H1 (cell line): ENCODE measurements at places on chromosomes 4 and X. TPM values are rescaled to one million over a fixed set of nuclear protein-coding genes. Genes with fewer than 3 reads are reported as not detected.

- no peak for DNase-seq
Observed at GRCh38 chr4:71367546-71367945, 28.7 kb downstream of the SLC4A4 start.

DNA sequence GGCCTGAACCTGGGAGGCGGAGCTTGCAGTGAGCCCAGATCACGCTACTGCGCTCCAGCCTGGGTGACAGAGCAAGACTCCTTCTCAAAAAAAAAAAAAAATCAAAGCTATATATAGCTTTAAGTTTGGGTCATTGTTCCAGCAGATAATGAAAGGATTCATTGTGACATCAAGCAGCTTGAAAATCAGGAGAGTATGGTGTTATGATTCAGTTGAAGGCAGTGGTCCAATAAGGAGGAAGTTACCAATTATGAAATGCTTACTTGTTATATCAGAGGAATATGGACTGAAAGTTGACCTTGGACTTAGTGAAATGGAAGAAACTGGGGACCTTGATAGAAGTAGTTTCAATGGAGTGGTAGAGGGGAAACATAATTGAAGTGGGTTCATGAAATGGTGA, 140.4 kb upstream of the MAD2L1 start:
- no peak for DNase-seq

DNA sequence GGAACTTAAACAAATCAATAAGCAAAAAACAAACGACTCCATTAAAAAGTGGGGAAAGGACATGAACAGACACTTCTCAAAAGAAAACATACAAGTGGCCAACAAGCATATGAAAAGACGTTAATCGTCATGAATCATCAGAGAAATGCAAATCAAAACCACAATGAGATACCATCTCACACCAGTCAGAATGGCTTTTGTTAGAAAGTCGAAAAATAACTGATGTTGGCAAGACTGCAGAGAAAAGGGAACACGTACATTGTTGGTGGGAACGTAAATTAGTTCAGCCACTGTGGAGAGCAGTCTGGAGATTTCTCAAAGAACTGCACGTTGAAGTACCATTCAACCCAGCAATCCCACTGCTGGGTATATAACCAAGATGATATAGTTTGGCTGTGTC, 23.7 kb downstream of the NEUROG2 start:
- DNase-seq, result no peak

DNA sequence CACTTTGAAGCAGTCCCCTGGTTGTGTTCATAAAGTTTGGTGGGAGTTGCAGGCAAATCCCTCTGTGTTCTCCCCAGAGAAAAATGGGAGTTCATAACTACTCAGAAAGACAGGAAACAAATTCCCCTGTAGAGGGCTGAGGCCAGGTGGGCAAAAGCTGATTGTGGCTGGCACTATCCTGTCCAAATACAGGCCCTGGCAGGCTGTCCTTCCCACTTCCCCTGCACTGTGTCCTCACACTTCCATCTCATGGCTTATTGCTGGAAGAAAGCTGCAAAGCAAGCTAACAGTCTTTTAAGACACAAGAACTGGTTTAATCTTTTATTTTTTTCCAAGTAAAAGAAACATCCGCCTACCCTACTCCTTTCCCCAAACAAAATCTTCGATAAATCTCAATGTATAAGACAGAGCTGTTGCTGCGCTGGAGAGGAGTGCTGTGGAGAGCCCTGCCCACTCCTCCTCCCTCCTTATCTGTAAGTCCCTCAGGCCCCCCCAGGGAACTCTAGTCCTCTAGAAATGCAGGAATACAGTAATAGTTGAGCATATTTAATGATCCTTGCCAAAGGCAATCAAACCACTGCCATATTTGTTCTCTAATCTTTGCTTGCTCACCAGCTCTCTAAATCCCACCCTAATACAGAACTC, 14.0 kb downstream of the TAPT1 start:
- no peak for DNase-seq

DNA sequence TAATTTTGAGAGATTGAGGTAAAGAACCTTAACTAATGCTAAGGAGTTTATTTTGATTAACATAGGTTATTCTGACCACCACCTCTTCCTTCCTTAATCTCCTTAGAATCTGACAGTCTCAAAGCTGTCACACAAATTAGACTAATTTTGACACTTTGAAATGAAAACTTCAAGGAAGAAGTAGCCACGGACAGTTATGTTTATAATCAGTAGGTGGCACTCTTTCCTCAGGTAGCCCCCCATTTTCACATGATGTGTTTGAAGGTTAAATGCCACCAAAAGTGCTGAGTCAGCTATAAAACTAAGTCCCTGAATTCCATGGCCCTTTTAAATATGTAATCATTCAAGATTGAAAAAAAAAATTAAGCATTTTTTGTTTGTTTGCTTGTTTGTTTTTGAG, 22.4 kb downstream of the TMEM33 start:
- DNase-seq, result no peak

- DNase-seq, result no peak
Observed at GRCh38 chrX:41313419-41313818, 20.5 kb upstream of the DDX3X start.

DNA sequence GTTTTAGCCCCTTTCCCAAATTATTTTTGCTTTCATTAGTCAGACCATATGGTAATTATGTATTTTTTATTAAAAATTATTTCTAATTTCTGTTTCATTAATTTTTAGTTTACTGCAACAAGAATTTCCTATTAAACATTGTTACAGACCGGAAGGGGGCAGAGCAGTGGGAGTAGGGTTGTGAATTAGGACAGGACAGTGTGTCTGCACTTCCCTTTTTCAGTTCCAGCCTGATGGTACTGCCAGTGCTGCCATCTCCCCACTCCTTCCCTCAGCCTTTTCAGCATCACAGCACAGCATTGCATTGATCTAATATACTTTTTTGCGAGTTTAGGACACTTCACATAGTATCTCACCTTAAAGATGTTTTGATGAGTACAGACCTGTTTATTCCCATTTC, 76.5 kb downstream of the STIM2 start:
- DNase-seq, result no peak

GRCh38 chr4:106033469-106033868, 138.2 kb downstream of the NPNT start:
- DNase-seq, result no peak

DNA sequence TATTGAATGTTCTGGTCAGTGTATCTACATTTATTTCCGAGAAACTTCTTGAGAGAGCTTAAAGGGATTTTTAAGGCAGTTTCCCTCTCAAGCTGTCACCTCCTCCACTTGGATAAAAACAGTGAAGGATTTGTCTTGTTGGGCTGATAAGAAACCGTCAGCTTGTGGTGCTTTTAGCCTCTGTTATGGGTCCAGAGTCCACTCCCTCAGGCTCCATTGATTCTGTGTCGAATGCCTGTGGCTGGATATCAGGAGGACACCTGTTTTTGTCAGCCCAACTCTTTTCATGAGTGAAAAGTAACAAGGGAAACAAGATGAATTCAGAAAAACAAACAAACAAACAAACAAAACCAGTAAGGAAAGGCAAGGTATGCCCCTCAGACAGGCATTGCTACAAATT, 12.4 kb downstream of the CLCN4 start:
- no peak for DNase-seq

DNA sequence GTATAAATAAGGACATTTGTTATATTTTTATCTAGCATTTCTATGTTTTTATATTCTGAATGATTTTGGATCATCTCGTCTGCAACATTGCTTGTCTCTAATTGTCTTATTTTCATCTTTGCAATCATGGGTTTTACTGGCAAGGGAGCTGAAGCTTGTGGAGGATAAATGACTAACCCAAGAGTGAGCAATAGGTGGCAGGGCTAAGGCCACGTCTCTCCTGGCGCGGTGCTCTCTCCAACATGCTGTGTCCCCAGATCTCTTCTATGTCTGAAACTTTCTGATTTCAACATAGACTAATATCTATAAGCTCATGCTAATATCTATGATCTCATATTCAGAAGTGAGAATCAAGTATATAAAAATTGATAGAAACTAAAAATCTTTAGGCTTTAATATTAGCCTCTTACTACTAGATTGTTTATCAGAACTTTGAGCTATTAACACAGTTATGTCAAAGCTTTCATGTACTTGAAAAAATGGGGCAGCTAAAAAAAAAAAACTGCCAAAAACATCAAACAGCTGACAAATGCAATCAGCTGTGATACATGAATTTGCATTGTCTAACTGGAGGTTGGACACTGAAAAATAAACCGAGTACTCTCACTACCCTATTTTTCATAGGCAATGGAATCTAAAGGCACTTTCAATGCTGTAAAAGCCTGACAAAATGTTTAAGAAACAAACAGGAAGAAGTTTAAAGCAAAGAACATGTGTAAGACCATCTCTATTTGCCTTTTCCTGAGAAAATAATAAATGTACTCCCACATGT, 169.2 kb downstream of the TMA16 start:
- no peak for DNase-seq

- no peak for DNase-seq
Observed at GRCh38 chrX:108299101-108299591, 139.1 kb downstream of the COL4A6 start.

DNA sequence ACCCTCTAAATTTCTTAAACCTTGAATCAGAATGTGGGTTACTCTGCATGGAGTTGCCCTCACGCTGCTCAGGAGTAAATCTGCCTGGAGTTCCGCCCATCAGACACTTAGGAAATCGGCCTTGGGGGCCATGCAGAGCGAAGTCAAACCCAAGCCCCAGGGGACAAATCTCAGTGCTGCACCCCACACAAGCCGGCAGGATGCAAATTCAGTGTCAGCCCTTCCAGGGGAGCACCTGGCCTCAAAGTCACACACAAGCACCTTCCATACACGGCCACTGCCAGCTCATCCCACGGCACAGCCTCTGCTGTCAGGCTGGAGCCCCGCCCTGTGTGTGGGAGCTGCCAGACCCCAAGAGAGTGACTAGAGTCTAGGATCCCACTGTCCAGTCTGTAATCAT, 27.4 kb downstream of the RNF212 start:
- no peak for DNase-seq

DNA sequence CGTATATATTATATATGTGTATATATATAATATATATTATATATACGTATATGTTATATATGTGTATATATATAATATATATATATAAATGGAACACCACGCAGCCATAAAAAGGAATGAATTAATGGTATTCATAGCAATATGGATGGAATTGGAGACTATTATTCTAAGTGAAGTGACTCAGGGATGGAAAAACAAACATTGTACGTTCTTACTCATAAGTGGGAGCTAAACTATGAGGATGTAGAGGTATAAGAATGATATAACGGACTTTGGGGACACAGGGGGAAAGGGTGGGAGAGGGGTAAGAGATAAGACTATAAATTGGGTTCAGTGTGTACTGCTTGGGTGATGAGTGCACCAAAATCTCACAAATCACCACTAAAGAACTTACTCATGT, 1388.9 kb downstream of the C4orf33 start:
- no peak for DNase-seq

DNA sequence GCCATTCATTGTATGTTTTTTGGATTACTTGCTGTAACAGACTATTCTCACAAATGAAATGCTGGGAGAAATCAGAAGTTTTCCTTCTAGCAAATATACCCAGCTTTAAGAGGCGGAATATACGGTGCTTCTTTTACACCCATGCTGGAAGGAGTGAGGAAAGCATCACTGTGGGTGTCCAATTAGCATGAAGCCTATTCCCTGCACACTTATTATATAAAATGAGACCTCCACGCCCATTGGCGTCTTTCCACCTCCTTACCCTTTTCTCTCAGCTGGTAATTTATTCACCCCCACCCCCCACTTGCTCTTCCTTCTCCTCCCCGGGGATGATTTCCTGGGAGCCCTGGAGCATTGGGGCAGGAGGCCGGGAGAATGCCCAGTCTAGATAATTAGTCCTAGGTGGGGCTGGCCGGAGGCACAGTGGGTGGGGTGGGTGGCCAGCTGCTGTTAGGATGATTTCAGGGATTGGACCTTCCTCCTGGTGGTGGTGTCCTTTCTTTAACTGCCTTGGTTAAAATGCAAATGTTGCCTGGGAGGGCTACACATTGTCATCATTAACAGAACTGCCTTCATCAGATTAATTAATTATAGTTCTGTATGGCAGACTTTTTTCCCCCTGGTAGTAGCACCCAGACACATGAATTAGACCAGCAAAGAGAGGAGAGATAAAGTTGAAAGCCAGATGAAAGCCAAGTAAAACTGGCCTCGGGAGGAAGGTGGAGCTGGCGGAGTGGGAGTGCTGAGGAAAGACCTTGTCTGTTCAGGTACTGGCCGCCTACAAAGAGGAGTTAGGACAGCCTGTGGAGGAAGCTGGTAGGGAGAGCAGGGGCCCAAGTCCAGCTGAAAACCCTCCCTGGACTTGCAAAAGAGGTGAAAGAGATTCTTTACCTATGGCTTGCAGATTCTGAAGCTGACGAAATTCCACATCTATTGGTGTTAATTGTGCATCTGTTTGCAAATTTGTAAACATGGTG, 11.4 kb downstream of the SHROOM2 start:
- no peak for DNase-seq

DNA sequence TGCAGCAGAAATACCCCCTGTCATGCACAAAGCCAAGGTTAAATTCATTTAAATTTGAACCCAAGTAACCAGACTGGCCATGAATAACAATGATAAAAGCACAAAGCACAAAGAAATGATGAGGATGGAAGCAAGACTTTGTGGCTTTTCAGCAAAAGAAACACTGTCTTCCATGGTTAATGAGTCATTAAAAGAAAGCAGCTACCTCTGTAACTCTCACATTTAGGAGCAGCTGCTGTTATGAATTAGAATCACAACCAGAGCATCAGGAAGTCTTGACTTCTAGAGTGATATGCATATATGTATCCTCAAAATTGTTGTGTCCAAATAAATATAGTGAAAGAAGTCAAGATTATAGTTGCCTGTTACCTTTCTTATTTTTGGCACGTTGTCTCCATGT, 70.7 kb upstream of the RPS6KA6 start:
- no peak for DNase-seq

DNA sequence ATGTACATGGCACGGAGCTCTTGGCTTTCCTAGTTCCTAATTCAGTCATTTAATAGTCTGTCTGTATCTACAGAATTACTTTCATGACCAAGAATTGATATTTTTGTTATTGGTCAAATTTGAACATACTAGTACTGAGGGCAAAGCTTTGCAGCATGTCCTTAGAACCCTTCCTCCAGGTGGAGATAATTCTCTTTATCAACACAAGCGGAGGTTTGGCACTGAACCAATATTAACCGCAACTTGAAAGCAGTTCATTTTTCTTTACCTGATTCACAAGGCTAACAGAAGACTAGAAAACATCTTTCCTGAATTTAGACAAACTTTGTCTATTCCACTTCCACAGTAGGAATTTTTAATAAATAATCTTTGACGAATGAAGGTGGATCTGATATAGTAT, 73.8 kb downstream of the TACR3 start:
- no peak for DNase-seq

DNA sequence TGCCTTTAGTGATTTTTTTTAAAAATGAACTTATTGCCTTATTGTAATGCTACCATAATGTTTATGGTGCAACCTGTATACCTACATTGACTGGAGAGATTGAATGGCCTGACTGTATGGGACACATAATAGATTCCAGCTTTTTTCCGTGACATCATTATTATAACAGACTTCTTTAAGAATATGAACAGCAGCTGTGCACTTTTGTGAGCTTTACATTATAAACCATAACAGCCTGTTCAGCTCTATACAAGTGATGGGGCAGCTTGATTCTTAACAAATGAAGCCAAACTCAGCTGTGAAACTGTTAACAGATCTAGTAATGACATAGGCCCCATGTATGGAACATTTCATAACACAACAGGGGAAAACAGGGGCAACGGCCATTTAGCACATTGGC, 187.0 kb downstream of the BMPR1B start:
- no peak for DNase-seq

The PPP1R2C gene
- total RNA-seq, result not detected in 2 replicates

The FANCB gene
- total RNA-seq, result 12.2 and 13.8 TPM in 2 replicates

The NRK gene
- total RNA-seq, result 7.0 and 8.3 TPM in 2 replicates

The MND1 gene
- 26.2 and 27.4 TPM in 2 replicates for total RNA-seq

The TRAPPC11 gene
- 23.1 and 25.9 TPM in 2 replicates for total RNA-seq

The RHOXF2B gene
- not detected in 2 replicates for total RNA-seq

The KIT gene
- total RNA-seq, result 24.8 and 27.7 TPM in 2 replicates

The SLC4A4 gene
- 1.2 and 2.8 TPM in 2 replicates for total RNA-seq
